ENCODE measurements at places on chromosomes 16 and 17. TPM values are rescaled to one million over a fixed set of nuclear protein-coding genes. Genes with fewer than 3 reads are reported as not detected.

The EXOC3L1 gene
- total RNA-seq: not detected

DNA sequence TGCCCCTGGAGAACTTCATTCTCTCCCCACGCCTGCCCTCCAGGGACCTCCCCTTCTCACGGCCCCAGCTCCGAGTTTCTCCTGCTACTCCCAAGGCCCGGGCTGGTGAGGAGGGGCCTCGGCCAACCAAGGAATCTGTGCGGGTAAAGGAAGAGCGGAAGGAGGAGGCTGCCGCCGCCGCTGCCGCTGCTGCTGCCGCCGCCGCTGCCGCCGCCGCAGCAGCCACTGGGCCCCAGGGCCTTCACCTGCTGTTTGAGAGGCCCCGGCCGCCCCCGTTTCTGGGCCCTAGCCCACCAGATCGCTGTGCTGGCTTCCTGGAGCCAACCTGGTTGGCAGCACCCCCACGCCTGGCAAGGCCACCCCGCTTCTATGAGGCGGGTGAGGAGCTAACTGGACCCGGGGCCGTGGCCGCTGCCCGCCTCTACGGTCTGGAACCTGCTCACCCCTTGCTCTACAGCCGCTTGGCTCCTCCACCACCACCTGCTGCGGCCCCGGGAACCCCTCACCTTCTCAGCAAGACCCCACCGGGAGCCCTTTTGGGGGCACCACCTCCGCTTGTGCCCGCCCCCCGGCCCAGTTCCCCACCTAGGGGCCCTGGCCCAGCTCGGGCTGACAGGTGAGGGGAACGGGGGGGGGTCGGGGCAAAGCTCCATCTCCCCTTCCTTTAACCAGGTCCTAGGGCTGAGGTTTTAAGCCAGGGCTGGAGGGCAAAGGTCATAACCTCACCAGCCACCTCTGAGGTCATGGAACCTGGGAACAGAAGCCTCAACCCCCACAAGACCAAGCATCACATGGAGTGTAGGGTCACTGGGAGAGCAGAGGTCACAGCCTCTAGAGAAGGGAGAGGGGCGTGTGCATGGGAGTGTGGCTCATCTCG lies 11.0 kb downstream of the FBRS start:
- no peaks in the 10 kb centered on the region for H3K27me3 ChIP-seq
- H3K4me1 ChIP-seq: no peaks in the 10 kb centered on the region
- H3K27ac ChIP-seq: no peak overlapping the region

The GCGR gene
- not detected for total RNA-seq

GRCh38 chr17:79597996-79598895 lies 12.6 kb downstream of the RBFOX3 start:
- no peak overlapping the region for H3K27ac ChIP-seq
- DNase-seq: no peak
- H3K27me3 ChIP-seq: no peaks in the 10 kb centered on the region
- H3K4me3 ChIP-seq: no peak overlapping the region
- no peaks in the 10 kb centered on the region for H3K4me1 ChIP-seq

- H3K4me3 ChIP-seq: no peak overlapping the region
- H3K4me1 ChIP-seq: no peaks in the 10 kb centered on the region
- DNase-seq: no peak
- no peaks in the 10 kb centered on the region for H3K36me3 ChIP-seq
Observed at GRCh38 chr16:20175358-20175757, 101.7 kb upstream of the GPR139 start.

GRCh38 chr17:56505154-56505756 lies 88.2 kb upstream of the NOG start:
- H3K36me3 ChIP-seq: no peaks in the 10 kb centered on the region
- H3K27ac ChIP-seq: no peak overlapping the region
- H3K27me3 ChIP-seq: no peaks in the 10 kb centered on the region
- H3K4me3 ChIP-seq: no peak overlapping the region
- DNase-seq: no peak
- no peaks in the 10 kb centered on the region for H3K4me1 ChIP-seq

DNA sequence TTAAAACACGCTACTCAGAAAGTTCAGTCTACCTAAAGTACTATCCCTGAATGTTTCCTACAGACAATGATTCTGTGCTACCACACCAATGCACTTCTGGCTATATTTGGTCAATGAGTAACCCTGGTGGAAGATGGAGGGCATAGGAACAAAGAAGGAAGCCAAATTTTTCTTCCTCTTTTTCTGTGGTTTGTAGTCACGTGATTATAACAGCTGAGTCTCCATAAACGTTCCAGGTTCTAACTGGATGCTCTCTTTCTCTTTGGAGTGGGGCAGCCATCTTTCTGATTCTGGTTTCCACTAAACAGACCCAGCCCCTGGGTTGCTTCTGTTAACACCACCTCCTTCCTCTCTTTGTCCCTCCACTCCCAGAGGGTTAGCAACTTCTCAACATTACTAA lies 274.9 kb downstream of the CDH11 start:
- no peak overlapping the region for H3K27ac ChIP-seq
- no peaks in the 10 kb centered on the region for H3K36me3 ChIP-seq
- H3K27me3 ChIP-seq: no peaks in the 10 kb centered on the region
- no peak for DNase-seq
- no peaks in the 10 kb centered on the region for H3K4me1 ChIP-seq
- H3K4me3 ChIP-seq: no peak overlapping the region

- DNase-seq: no peak
- H3K36me3 ChIP-seq: peaks cover 87% of the 10 kb centered on the region
- H3K27ac ChIP-seq: no peak overlapping the region
- H3K27me3 ChIP-seq: no peaks in the 10 kb centered on the region
- H3K4me3 ChIP-seq: no peak overlapping the region
Observed at GRCh38 chr16:27483088-27483437, 66.7 kb downstream of the GTF3C1 start.

GRCh38 chr16:55330781-55331647 lies 7.0 kb downstream of the IRX6 start:
- H3K27ac ChIP-seq: no peak overlapping the region
- H3K36me3 ChIP-seq: no peaks in the 10 kb centered on the region
- H3K4me3 ChIP-seq: no peak overlapping the region
- H3K27me3 ChIP-seq: no peaks in the 10 kb centered on the region

DNA sequence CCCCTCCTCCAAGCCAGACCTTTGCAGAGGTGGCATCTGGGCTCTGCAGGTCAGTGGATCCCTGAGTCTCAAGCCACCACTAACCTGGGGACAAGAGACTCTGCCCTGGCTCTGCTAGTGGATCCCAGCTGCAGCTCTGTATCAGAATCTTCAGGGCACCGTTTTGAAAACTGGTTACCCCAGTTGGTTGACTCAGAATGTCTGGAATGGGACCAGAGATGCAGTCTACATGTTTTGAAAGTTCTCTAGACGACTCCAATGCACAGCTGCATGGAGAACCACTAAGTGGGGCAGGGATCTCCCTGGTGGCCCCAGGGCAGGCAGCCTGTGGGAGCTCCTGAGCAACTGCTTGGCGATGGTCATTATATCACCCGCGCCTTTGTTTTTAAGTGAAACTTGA lies 34.1 kb upstream of the ADORA2B start:
- H3K4me3 ChIP-seq: no peak overlapping the region
- H3K27ac ChIP-seq: no peak overlapping the region
- no peak for DNase-seq
- H3K36me3 ChIP-seq: no peaks in the 10 kb centered on the region
- no peaks in the 10 kb centered on the region for H3K27me3 ChIP-seq

- H3K27me3 ChIP-seq: no peaks in the 10 kb centered on the region
- DNase-seq: peak; percentile 33
- H3K4me1 ChIP-seq: peaks cover 39% of the 10 kb centered on the region
- H3K27ac ChIP-seq: no peak overlapping the region
- peak overlapping the region; percentile 28 for H3K4me3 ChIP-seq
Observed at GRCh38 chr16:85056211-85056748, 28.7 kb downstream of the KIAA0513 start.

- no peaks in the 10 kb centered on the region for H3K36me3 ChIP-seq
- no peak overlapping the region for H3K27ac ChIP-seq
- H3K27me3 ChIP-seq: peaks cover 1% of the 10 kb centered on the region
Observed at GRCh38 chr17:34733333-34733732, 154.0 kb downstream of the TMEM132E start.

Measured in B cell (primary cell).